ENCODE measurements at places on chromosomes 12 and 14.

GRCh38 chr12:46410495-46410894, 37.9 kb upstream of the SLC38A2 start:
- no peak for DNase-seq

GRCh38 chr12:117079487-117079886, 19.7 kb downstream of the TESC start:
- DNase-seq, result no peak

- DNase-seq, result no peak
Measured at GRCh38 chr14:21227981-21228380, 41.3 kb downstream of the HNRNPC start.

DNA sequence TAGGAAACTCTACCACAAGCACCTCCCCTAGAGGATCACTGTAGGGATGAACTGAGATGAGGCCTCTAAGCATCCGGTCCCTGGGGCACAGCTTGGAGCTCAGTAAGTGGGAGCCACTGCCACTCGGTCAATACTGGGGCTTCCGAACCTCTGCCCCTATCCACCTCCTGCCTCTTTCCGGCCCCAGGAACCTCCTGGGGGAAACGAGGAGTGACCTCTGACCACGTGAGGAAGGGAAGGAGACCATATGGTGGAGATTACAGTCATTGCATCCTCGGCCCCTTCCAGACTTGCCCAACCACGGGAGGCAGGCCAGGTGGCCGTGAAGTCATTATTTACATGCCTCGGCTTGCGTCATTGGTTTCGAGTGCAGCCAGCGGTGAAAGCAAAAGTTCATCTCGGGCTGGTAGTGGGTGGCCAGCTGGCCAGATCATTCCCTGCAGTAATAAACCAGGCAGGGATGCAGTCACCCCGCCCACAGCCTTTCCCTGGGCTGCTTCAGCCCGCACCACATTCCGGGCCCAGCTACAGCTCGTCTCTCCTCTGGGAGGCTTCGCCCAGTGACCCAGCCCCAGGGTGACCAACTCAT, 65.4 kb downstream of the C14orf132 start:
- no peak for DNase-seq

- DNase-seq, result peak; percentile 37
Measured at GRCh38 chr14:106790189-106791036, 1264.0 kb downstream of the TMEM121 start.

- no peak for DNase-seq
Measured at GRCh38 chr12:54053003-54053750, 458 bp upstream of the HOXC4 start.

GRCh38 chr12:25319233-25319984, 68.7 kb upstream of the KRAS start:
- no peak for DNase-seq

DNA sequence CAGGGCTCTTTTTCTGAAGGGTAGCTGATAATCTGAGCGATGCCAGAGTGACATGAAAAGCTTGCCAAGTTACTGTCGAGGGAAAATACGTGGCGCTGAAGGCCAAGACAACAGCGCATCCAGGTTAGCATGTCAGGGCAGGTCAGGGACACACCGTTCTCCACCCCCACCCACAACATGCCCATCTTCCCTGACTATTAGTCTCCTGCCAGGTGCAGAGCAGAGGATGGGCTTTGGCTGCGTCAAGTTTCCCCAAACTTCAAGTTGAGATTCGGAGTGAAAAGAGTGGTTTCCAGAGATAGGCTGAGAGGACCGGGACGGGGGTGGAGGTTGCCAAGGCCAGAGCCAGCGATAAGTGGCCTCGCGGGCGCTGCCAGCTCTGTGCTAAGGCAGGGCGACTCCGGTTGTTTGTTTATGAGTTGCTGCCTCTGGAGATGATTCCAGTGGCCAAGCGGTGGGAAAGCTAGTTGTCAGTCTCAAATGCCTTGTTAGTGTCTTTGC, 1.7 kb downstream of the TRHDE start:
- no peak for DNase-seq
